ENCODE measurements at places on chromosomes 13 and 19. TPM values are rescaled to one million over a fixed set of nuclear protein-coding genes. Genes with fewer than 3 reads are reported as not detected.

Gene ANGPTL4
- total RNA-seq = 2.1 TPM

Gene NTF4
- total RNA-seq = not detected

Gene NXNL1
- total RNA-seq = not detected

Gene BCL2L12
- total RNA-seq = 2.6 TPM

Gene NAPSA
- total RNA-seq = under 0.01 TPM

Gene ZNF682
- 1.6 TPM for total RNA-seq

Gene WASF3
- 27.0 TPM for total RNA-seq

Gene LRP3
- 3.9 TPM for total RNA-seq

Gene ZNF587B
- total RNA-seq = 11.9 TPM

All from dermis lymphatic vessel endothelial cell (primary cell).